ENCODE measurements at places on chromosomes 1 and 21. TPM values are rescaled to one million over a fixed set of nuclear protein-coding genes. Genes with fewer than 3 reads are reported as not detected.

The KPRP gene
- total RNA-seq = 0.78 TPM

The ZNF436 gene
- 11.8 TPM for total RNA-seq

The A3GALT2 gene
- total RNA-seq = not detected

The ERICH3 gene
- not detected for total RNA-seq

The ODF2L gene
- total RNA-seq = 31.1 TPM

The MNDA gene
- total RNA-seq = not detected

The UMODL1 gene
- total RNA-seq = not detected

The CD5L gene
- not detected for total RNA-seq

The LIPI gene
- total RNA-seq = not detected

The RFX5 gene
- total RNA-seq = 38.4 TPM

The SRSF4 gene
- total RNA-seq = 50.4 TPM

The CLEC20A gene
- not detected for total RNA-seq

The BACE2 gene
- total RNA-seq = 87.7 TPM

The ARHGEF10L gene
- total RNA-seq = 4.7 TPM

The S100A8 gene
- total RNA-seq = 4.1 TPM

The MCM3AP gene
- total RNA-seq = 69.6 TPM

The COL24A1 gene
- 0.04 TPM for total RNA-seq

The MCOLN3 gene
- 3.8 TPM for total RNA-seq

The ITGB3BP gene
- 36.5 TPM for total RNA-seq

The WDR64 gene
- total RNA-seq = not detected

The ATAD3C gene
- 0.51 TPM for total RNA-seq

Data from foreskin keratinocyte (primary cell).